ENCODE measurements at places on chromosomes 4 and X.

DNA sequence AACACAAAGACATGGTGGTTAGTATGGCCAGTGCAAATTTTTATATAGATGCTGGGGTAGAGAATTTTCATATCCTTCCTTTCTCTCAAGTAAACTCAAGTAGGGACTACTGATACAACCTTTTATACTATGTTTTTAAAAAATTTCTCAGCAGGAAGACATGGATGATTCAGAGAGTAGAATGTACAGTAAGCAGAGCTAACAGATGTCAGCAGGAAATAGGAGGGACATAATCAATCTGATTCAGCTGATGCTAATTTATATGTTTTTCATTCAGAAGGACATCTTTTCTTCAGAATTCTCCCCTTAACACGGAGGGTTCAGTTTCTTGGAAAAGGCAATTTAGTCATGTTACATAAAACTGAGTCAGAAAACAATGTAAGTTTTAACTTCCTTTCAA is 95.4 kb downstream of the GRIA2 start:
- DNase-seq: no peak

DNA sequence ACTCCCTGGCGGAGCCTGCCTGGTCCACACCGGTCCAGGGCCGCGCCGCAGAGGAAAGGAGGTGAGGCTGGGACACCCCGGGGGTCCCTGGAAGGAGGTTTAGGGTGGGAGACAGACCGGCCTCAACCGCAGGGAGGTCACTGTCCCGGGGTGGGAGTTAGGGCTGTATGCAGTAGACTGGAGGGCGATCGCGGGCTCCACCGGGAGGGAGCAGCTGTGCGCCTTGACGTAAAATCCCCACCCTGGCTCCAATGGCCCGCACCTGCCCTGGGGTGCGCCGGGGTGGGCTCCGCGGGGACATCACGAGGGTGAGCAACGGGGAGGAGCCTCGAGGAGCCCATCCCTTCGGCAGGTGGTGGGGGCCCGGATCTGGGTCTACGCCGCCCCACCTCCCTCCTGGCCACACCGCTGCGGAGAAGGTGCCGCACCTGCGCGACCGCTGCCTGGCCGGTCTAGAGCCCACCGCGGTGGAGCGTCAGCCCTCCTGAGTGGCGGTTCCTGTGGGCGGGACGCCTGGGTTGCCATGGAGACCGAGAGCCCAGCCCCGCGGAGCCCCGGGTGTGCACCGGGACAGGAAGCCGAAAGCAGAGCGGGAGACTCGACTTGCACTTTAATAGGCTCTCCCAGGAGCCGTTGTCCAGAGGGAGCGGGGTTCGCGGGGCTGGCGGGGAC is 105.1 kb downstream of the ADRA2C start:
- DNase-seq: no peak

DNA sequence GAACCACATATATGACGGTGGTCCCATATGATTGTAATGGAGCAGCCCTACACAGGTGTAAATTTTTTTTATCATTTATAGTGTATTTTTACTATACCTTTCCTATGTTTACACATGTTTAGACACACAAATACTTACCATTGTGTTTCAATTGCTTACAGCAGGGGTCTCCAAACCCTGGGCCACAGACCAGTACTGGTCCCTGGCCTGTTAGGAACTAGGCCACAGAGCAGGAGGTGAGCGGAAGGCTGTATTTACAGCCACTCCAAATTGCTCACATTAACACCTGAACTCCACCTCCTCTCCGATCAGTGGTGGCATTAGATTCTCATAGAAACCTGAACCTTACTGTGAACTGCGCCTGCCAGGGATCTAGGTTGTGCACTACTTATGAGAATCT is 201.8 kb upstream of the NDST4 start:
- no peak for DNase-seq

GRCh38 chr4:14059006-14059405 is 431.5 kb upstream of the BOD1L1 start:
- no peak for DNase-seq

DNA sequence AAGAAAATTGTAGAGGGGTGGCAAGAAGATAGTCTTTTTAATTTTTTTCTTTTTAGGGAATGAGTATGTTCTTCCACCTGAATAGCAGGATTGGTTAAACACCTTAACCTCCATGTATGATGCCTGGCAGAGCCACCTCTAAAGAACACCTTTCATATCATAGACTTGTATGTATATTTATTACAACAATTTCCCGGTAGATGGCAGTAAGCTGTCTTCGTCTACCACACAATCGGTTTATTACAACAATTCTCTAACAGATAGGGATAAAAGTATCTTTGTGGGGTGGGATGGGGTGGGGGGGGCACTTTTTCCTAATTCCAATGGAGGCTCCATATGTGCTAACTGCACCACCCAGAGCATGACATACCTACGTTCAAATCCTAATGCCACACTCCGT is 255.5 kb downstream of the LDB2 start:
- DNase-seq: no peak

DNA sequence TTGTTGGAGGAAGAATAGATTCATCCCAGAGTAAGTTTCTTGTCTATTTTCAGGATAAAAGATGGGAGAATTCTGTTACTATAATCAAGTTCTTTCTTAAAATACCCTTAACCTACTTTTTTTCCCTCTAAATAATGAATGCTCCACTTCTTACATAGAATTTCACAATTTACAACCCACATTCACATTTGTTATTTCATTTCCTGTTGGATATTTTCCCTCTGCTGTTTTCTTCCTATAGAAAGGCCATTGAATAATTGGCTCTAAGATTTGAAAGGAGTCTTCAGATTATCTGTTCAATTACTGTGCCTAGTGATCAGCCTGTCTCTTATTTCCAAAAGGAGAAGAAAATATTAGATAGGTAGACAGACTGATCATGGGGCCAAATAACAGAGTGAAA is 79.7 kb downstream of the CPE start:
- DNase-seq: no peak

DNA sequence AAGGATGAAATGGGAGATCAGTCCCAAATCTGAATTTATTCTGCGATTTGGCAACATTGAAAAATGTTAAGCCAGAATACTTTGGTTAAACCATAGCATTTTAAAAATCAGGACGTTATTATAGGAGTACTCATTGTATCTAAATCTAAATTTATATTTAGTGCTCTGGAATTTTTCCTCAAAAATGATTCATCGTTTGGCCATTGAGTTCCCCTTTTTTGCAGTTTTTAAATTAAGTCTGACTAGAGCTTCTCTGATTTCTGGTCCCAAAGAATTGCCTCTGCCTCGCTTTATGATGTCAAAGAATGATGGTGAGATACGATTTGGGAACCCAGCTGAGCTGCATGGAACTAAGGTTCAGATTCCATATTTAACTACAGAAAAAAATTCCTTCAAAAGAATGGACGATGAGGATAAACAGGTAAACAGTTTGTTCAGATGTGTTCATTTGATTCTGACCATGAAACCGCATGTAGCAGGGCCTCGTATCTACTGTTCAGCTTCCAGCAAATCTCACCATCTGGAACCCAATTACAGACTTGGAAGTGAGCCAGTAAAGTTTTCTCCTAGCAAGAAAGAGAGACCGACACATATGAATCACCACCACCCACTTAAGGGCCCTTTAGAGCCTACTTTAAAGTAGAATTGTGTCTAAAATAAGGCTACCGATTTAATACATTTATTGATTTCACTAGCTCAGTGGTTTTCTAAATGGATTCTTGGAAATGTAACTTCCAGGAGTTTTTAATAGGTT is 75.6 kb downstream of the REPS2 start:
- no peak for DNase-seq

GRCh38 chr4:83613994-83614393 is 78.1 kb downstream of the GPAT3 start:
- no peak for DNase-seq

- DNase-seq: no peak
These were observed 51.1 kb upstream of the PPP2R3B start for GRCh38 chrX:437661-438390.

DNA sequence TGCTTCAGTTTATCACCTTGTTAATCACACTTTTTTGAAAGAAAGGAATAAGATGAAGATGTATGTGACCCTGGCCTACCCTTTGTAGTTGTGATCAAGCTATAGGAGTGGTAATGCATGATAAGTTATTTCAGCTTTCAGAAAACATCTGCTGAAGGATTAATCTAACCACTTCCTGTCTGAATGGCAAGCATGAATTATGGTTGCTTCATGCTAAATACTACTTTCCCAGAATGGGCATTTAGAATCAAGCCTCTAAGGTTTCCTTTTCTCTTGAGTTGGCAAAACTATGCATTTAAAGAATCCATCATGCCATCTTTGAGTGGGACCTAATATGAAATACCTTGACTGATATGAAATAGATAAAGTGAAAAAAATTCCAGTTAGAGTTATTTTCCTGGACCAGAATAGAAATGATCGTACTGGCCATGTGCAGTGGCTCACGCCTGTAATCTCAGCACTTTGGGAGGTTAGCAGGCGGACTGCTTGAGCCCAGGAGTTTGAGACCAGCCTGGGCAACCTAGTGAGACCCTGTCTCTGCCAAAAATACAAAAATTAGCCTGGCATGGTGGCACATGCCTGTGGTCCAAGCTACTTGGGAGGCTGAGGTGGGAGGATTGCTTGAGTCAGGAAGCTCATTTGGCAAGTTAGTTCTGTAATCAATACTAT is 59.1 kb downstream of the ANXA3 start:
- no peak for DNase-seq

- no peak for DNase-seq
These were observed 22.6 kb upstream of the CYP4V2 start for GRCh38 chr4:186168750-186169149.

DNA sequence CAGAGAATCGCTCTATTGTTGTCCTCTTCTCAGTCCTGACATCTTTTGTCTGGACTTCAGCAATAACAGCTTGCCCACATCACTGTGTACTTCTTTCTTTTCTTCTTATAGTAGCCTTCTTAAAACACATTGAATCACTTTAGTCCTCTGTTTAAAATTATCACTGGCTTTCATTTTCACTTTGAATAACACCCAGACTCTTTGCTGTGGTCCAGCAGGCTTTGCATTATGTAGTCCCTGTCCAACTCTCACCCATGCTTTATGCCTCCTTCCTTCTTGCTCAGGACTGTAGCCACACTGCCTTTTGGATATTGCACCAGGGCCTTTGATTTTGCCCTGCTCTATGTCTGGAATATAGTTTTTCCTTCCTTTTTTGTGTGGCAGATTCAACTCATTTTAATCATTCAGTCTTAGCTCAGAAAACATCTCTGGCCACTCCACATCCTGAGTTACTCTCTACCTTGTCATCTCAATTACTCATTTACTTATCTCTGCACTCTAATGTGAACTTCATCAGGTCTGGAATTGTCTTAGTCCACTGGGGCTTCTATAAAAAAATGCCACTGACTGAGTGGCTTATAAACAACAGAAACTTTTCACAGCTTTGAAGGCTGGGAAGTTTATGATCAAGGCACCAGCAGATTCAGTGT is 168.2 kb downstream of the C4orf33 start:
- no peak for DNase-seq

- no peak for DNase-seq
These were observed 1306.6 kb upstream of the PABPC4L start for GRCh38 chr4:135508006-135508714.

DNA sequence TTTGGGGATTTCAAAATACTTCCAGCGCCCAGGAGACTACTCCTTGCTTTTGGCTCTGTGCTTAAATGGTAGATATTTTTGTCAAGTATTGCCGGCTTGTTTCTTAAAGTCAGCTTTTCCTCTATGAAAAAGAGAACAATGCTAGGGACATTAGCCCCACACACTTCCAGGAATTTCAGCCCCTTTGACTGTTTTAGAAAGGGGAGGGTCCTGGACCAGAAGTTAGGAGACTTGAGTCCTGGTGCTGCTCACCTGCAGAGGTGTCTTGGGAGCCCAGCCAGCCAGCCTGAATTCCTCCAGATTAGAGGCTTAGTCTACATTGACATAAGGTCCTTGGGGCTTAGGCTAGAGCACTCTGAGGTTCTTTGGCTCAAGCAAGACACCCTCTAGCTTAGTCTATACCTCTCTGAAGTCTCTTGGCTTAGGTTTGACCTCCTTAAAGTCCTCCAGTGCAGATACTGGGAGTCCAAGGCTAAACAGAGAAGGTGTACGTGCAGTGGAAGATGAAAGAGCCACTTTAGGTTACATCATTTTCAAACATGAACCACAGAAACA is 1.6 kb upstream of the SETD7 start:
- no peak for DNase-seq

- no peak for DNase-seq
These were observed 33.7 kb downstream of the AMMECR1 start for GRCh38 chrX:110284159-110284558.

DNA sequence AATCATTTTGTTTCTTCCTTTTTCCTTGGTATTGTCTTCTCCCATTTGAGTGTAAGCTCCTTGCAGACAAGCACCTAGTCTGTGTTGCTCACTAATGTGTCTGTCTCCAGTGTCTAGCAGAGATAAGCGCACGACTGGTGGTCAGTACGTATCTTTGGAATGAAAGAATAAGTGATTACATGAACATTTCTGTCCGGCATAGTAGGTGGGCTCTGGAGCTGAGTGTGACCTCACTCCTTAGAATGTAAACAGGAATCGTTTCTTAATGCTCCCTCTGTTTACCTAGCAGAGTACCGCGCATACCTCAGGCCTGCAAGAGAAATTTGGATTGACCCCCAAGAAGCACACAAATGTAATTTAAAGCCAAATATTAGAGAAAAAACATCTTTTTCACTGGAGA is 235.4 kb downstream of the MAML3 start:
- no peak for DNase-seq

- DNase-seq: no peak
These were observed 4.8 kb upstream of the MPP1 start for GRCh38 chrX:154809939-154810665.

DNA sequence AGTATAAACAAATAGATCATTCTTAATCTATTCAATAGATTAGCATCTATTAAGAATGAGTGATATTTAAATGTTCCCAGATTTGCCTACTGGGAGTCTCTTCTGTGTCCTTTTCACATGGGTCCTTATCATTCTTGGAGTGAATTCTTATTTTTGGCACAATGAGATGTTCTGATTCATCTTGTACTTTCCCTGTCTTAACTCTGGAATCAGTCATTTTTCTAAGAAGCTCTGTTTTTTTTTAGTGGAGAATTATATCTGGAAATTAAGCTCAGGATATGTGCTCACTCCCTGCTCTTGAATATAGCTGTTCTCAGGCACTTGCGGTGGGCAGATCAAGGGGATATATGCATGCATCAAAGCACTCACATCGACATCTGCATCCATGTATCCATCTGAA is 625.3 kb upstream of the HS3ST1 start:
- DNase-seq: no peak

Measured in GM12892 (cell line).